ENCODE measurements at places on chromosomes 7 and 10. TPM values are rescaled to one million over a fixed set of nuclear protein-coding genes. Genes with fewer than 3 reads are reported as not detected.

Gene MCM10
- 0.30 TPM for total RNA-seq

Gene GDF10
- 0.11 TPM for total RNA-seq

DNA sequence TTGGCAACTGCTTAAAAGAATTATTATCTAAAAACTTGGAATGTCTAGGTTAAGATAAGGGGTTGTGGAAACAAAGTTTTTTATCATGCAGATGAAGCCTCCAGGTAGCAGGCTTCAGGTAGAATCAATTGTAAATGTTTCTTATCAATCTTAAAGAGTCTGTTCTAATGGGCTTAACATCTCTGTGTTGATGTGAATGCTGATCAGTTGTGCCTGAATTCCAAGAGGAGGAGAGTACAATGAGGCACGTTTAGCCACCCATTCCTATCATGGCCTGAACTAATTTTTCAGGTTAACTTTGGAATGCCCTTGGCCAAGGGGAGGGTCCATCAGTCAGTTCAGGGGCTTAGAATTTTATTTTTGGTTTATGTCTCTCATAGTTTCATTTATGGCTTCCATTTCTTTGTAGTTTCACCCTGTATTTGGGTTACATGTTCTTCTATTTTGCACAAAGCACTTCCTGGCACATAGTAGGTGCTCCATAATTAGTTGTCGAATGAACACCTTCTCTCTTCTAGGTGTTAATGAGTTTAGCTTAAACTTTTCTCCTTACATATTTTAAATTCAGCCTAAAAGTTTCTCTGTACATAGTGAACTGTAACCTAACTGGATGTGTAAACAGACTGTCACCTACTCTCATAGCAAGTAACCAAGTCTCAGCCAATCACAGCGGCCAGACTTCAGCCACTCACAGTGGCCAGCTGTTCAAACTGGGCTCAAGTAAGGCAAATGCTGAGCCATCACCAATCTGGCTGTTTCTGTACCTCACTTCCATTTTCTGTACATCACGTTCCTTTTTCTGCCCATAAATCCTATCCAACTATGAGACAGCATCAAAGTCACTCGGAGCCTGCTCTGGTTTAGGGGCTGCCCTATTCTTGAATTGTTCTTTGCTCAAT lies 34.7 kb downstream of the ALOX5 start:
- no peak for DNase-seq

- DNase-seq = no peak
Observed at GRCh38 chr10:89852872-89853271, 151.5 kb downstream of the KIF20B start.

DNA sequence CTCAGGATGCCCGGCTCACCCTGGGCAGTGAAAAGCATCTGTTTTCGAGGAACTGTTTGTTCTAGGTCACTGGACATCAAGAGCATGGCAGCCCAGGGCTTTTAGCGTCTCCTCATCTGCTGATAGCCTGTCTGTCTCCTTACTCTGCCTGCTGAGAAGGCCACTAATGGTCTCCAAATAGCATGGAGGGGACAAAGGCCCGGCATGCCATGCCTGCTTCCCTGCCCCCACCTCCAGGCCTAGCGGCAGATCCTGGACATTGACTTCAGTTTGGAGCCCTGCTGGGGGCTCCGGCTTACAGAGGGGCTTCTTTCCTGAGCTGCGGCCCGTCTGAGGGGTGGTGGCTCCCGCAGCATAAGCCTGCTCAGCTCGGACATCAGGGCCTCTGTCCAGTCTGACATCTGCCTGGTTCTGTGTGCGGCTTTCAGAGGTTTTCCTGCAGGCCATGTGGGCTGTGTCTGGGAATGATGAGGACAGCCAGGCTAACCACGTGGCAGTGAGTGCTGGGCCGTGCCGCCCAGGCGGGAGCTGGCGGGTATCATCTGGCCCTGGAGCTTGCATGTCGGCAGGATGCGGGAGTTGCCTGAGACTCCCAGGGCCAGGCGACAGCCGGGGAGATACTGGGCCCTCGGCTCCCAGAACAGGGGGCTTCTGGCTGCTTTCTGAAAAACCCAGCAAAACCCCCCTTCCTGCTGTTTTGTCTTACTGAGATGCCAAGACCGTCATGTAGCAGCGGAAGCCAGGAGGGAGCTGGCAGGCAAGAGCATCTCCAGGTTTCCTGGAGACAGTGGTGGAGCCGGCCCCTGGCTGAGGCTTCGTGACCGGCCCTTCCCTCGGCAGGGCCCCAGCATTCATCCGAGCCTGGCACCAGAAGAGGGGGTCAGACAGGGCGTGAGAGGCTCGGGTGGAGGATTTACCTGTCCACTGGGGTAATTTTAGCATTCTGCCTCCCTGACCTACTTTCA lies 9.2 kb downstream of the PFKFB3 start:
- peak; percentile 65 for DNase-seq

GRCh38 chr10:61463035-61463909 lies 10.1 kb upstream of the TMEM26 start:
- no peak for DNase-seq

- DNase-seq = no peak
Observed at GRCh38 chr7:151999424-152000090, 25.9 kb upstream of the GALNT11 start.

DNA sequence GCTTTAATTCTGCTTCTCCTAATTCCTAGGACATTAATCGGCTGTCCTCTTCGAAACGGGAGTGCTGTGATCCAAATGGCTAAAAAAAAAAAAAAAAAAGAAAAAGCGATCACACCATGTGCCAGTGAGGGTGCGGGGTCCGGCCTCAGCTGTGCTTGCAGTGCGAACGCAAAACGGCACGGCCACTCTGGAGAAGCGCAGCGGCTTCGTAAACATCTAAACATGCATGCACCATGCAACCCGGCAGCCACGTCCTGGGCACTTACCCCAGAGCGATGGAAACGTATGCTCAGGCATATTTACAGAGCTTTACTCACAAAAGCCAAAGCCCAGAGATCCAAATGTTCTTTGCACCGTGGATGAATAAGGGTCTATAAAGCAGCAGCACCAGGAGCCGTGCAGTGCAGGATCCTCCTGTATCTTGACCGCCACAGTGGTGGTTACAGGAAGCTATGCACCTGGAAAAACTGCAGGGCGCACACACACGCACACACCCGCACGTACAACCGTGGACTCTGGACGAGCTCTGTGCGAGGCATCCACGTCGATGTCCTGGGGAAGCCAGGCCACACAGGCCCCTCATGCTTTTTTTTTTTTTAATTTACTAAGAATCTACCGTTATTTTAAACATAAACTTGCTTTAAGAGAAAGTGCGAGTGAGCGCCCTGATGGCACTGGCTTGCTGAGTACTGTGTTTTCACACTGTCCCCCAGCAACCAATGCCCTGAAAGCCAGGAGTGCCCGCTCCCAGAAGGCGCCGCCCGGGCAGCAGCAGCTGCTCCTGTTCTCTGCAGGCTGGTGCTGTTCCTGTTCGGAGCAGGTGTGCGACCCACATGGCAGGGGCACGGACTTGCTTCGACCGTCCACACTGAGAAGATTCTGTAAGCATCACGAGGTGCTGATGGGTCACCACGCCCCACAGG lies 25.0 kb downstream of the GPER1 start:
- DNase-seq = peak; percentile 22

- DNase-seq = no peak
Observed at GRCh38 chr10:88386204-88386788, 196.8 kb downstream of the RNLS start.

DNA sequence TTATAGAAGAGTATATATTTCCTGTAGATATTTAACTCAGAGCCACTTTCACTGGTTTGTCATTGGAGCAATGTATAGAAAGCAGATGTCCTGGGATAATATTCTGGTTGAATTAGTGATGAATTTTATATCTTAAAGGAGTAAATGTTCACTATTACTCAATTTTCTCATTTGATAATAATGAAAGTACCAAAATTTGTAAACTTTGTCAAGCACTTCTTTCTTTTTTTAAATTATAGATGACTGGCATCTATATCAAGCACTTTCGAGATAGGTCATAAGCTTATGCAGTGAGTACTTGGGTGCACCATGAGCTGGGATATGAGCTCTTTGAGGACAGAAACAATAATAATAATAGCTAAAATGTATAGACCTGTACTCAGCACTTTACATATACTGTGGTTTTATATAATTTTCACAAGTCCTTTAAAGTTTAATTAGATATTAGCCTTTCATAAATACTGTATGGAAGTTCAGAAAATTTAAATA lies 11.3 kb downstream of the RSBN1L start:
- DNase-seq = no peak

DNA sequence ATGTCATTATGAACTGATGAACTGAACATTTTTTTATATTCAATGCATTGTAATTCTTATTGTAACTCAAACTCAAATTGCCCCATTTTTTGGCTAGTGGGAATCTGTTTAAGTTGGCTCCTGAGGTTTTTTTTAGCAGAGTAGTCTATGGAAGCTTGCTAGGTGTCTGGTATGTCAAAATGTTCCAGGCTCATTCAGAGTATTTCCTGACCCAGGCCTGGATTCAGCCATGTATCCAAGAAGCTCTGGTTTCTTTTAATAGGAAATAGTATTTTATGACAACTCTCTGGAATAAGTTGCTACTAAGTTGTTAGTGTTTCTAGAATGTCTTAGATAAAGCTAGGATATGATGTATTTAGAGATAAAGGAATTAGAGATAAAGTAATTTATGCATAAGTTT lies 288.0 kb downstream of the ARL4A start:
- DNase-seq = no peak

DNA sequence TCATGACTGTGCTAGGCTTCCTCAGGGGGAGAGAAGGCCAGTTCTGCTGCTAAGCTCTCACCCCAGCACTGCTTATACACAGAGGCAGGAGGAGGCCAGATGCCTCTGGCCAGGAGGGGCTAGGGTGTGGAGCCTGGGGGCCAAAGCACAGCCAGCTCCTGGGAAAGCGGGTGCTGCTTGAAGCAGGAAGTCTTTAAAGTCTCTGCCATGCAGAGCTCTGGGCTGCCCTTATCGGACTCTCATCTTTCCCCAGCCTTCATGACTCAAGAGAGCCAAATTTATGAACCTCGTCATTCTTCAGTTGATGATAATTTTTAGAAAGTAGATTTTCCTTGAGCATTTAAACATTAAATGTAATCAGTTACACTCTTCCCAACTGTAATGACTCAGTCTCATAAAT lies 11.2 kb upstream of the TSPAN14 start:
- no peak for DNase-seq

Data from Right ventricle myocardium superior (tissue), 1 donor.